ENCODE measurements at places on chromosomes 7 and 10. TPM values are rescaled to one million over a fixed set of nuclear protein-coding genes. Genes with fewer than 3 reads are reported as not detected.

BLNK gene
- total RNA-seq = 11.2 TPM

DNA sequence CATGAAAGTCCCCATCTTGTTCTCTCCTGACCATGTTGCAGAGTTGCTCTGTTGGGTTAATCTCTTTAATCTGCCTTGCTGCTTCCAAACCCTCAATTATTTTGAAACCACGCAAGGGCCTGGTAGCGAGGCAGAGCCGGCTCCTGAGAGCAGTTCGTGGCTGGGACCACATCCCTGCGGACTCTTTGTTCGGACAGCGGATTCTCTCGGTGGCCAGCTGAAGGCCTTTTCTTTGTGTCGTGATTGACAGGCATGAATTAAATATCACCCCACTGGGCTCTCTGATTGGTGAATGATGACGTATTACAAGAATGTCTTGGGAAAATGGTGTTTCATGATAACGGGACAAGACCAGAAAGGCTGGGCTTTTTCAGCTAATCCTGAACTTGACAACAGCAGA, 66.9 kb upstream of the ARHGAP21 start:
- no peak for DNase-seq

DNA sequence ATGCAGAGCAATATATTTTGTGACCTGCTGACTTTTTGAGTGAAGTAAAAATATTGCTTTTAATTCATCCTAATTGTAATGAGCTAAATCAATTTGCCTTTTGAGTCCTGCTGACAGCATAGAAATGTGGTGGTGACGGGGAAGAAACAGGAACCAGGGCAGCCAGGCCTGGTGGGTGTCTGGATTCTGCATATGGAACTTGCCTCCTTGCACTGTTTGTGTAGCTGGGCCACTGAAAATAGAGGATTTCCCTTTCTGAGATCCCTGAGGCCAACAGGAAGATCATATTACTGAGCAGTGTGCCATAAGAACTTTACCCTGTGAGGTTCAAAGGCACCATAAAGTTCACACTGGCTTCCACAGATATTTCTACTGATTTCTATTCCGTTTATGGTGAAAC, 488.4 kb upstream of the AKR1E2 start:
- DNase-seq = no peak

DNA sequence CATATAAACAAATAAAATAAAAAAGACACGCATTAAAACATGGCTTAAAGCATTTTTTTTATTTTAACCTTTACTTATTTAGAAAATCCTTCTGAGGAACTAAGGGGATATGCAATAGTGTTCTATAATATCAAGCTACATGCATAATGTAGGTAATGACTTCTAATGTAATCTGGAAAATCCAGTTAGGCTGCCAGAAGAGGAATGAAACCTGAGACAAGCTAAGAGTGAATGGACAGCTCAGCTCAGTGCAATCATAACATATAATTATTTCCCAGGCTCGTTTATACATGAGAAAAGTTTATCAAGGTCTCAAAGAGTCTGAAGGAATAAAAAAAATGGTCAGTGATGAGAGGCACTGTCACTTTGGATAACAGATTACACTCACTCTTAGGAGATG, 649.0 kb upstream of the PCDH15 start:
- no peak for DNase-seq

- DNase-seq = peak; percentile 58
Measured at GRCh38 chr10:113000876-113001598, 51.0 kb downstream of the TCF7L2 start.

DNA sequence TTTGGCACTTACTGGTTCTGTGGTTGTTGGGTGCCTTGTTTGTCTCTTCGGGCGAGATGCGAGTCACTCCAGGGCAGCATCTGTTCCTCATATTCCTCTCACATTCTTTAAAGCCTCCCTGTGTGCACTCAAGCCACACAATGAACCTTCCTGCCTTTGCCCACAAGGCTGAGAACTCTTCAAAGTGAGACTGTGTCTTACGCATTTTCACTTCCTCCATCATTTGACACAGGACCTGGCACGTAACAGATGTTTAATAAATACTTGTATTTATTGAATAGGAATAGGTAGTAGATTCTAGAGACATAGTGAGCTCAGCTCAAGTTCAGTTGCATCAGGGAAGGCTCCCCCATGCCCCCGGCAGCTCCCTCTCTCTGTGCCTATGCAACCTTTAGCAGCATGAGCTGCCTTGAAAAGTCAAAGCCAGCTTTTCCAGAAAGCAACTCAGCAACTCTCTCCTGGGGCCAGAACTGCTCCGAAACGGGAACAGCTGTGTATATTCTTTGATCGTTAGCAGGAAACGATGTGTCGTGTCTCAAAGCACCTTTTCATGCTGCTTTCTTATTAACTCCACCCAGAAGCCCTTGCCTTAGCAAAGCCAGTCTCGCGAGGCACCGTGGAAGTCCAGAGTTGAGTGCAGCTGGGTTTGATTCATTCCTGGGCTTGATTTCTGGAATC, 97.5 kb downstream of the PFKFB3 start:
- DNase-seq = no peak

- no peak for DNase-seq
Measured at GRCh38 chr10:80473096-80473657, 19.1 kb downstream of the TSPAN14 start.

DNA sequence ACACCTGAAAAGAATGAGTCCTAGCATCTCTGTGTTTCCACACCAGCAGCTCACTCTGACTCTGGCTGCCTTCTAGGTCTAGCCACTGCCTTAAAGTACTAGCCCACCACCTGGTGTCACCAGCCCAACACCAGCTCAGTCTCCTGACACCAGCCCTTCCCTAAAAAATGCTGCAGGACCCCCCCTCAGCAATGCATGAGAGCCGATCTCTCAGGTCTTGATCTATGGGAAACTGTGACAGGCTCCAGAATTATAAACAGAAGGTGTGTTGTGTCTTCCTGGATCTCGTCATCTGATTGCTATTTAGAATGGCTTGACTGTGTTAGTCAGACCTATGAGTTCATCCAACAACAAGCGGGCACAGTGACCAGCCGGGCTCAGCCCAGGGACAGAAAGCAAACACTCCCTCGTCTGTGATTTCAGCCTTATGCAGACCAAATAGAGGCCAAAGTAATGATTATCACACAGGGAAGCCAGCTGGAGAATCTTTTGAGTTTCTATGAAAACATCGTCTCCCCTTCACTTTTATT, 66.6 kb downstream of the CUBN start:
- DNase-seq = no peak

- DNase-seq = no peak
Measured at GRCh38 chr7:122689346-122690109, 9.4 kb downstream of the RNF133 start.

DNA sequence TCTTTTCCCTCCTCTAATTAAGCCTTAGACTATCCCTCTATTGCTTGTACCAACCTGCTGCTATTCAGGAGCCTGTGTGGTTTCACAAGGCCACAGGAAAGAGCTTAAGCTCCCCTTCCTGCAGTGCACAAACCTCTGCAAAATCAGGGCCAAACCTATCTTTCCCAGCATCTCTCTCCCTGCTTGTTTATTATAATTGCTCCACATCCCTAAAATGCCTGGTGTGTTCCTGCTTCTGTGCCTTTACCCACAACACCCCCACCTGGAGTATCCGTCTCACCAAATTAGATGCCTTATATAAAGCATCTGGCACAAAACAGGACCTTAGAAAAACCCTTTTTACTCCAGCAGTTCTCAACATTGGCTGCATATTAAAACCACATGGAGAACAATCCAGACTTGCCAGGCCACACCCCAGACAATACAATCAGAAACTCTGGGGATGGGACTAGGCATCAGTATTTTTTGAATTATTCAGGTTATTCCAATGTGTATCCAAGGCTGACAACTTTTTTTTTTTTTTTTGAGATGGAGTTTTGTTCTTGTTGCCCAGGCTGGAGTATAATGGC, 16.7 kb downstream of the SEC31B start:
- no peak for DNase-seq

HOGA1 gene
- 1.1 TPM for total RNA-seq

DNA sequence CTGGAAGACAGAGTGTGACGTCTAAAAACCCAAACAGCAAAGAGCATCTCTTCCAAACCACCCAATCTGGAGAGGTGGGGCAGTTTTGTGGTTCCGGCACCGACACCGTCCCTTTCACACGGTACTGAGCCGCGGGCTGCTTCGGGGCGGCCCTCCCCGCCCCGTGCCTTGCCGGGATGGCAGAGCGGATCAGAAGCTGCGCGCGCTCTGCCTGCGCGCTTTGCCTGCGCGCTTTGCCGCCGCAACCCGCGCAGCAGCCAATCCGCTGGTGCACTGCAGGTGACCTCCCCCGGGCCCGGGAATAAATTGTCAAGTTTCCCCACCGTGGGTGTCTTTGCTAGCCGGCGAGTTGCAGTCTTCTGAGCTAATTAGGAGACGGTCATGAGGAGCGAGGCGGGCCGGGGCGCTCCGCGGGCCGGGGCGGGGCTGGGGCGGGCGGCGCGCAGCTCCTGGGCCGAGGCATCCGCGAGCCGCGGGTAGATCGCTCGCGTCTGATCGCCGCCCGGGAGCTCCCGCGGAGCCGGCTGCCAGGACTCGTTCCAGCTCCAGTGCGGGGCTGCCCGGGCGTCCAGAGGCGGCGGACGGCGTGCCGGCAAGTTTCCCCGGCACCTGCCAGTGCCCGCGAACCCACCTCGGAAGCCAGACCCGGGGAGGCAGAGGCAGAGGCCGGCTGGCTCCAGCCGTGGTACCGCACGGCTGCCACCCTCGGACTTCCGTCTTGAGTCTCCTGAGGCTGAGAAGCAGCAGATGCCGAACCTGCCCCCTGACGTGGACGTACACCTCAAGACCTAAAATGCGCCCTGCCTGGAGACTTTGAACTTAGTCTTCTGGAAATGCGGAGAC, 536.0 kb upstream of the GALNT17 start:
- DNase-seq = peak; percentile 45

MSMB gene
- total RNA-seq = 5.3 TPM

DNA sequence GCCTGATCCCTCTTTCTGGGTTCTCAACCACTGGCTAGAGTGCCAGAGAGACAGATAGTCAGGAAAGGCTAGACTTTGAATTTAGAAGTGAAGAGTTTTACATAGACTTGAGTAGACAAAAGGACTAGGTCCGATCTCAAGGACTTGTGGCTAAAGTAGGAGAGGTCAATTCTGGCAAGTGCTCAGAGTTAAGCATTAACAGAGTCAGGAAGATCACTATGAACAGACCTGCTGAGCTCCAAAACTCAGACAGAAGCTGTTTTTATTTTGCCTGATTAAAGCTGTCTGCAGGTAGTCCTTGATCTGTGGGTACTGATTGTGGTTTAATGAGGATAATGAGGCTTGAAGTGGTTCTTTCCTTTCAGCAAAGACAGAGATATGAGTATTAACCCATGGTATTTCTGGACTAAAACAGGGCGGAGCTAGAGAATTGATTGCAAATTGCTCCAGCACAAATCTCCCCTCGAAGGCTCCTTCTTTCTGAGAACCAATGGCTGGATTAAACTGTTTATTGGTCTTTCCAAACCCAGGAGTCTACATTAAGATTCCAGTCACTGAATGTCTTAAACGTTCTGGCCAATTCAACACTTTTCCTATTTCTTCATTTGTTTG, 423.2 kb downstream of the IPMK start:
- no peak for DNase-seq

DNA sequence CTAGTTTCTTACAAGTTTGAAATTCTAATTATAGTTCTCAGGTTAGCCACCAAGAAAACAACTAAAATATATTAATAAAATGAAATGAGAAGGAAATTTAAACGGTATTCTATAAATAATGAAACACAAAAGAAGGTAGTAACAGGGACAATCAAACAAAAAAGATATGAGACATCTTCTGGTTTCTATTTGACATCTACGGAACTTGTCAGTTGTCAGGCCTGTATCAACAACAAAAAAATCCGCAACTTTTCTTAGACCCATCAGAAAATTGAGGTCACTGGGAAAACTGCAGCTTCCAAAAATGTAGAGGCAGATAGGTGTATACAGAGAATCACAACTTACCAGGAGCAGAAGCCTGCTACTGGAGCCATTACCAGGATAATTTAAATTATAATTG, 70.6 kb downstream of the ZPBP start:
- DNase-seq = no peak

ANXA8 gene
- 15.0 TPM for total RNA-seq

- DNase-seq = no peak
Measured at GRCh38 chr10:61179771-61180170, 235.8 kb upstream of the RHOBTB1 start.

MDFIC gene
- total RNA-seq = 46.3 TPM

ZFAND4 gene
- 15.7 TPM for total RNA-seq

DNA sequence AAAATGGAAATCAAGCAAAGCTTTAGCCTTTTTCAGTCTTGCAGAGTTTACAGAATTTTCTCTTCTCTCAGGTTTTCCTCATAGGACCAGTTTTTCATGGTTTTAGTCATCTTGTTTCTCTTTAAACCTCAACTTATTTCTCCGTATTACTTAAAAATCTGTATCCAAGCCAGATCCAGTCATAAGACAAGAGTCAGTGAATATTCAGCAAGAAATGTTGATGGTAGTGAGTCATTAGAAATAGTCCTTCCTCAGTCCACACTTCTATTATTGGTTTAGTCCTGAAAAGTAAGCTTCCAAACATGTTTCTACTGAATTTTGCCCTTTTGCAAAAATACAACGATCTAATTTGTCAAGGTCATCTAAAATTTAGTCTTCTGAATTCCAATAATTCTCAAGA, 107.0 kb downstream of the VIM start:
- no peak for DNase-seq

DNA sequence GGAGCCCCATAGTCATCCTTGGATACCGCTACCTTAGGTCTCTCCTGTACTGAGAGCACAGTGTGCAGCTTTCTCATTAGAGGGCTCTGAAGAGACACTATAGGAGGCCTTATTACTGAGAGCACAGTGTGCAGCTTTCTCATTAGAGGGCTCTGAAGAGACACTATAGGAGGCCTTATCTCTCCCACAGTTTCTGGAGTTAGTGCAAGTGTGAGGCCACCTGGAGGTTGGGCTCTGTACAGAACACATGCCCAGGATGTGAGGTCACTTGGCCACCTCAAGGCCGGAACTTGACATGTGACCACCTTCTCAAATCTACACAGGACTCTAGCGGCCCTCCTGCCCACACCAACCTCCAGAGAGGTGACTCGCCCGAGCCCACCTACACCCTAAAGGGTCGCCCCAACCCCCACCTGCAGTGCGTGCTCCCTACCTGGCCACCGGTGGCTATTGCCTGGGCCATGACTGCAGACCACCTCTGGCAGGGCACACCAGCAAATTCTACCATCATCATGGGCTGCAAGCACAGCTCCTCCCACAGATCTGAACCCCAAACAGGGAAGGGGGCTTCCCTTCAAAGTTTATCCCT, 24.6 kb downstream of the FRMPD2 start:
- DNase-seq = no peak

DNA sequence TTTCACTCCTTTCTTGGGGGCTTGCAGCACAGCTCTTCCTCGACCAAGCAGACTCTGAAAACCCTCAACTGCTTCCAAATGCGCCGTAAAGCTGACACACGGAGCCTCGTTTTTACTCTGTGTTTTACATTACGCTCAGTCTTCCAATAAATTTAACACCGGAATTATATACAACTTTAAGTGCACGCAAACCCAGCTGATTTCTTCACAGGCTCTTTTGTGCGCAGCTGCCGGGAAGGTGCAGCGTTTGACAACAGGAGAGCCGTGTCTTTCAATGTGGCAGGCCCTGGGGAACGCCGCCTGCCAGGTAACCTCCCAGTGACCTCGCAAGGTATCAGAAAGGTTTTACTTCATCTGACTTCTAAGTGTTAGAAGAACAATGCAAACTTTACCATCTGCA, 35.0 kb downstream of the GFRA1 start:
- no peak for DNase-seq

- DNase-seq = peak; percentile 82
Measured at GRCh38 chr7:20217193-20217948, at the start of gene MACC1. TSS of gene MACC1 (minus strand) at chr7:20217384. CDS start at chr7:20161862, 55,522 bp downstream.

ANXA8L1 gene
- total RNA-seq = 15.7 TPM

Data from lower lobe of right lung (tissue), 2 donors.